ENCODE measurements at places on chromosomes 1 and 21.

DNA sequence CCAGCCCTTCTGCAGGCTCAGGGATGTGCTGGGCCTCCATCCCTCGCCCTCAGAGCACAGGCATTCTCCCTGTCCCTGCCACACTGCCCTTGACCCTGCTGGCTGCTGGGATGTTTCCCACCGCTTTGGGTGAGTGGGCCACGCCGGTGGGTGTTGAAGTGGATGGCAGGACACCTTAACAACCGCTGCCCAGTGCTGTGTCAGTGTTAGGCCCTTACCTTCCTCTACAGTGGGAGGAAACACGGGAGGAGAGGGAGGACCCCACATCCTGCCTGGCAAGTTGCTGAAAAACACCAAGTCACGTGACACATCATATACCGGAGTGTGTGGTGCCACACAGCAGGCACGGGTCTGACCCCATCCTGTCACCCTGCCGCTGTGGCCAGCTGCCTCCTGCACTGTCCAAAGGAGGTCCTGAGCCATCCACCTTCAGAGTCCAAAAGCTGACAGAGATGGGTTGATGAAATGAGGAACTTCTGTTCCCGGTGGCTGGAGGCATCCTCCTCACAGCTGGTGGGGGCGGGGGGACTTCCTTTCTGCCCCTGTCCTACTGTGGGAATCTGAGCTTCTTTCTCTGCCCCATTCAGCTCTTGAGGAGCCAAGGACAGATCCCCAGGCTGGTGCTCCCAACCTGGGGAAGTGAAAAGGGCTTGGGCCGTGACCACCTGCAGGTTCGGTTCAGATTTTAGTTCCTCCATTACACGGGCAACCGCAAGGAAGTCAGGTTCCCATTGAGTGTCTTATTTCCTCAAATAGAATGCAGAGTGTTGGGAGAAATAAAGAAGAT, 3.2 kb upstream of the THEMIS2 start:
- peak; percentile 77 for DNase-seq

DNA sequence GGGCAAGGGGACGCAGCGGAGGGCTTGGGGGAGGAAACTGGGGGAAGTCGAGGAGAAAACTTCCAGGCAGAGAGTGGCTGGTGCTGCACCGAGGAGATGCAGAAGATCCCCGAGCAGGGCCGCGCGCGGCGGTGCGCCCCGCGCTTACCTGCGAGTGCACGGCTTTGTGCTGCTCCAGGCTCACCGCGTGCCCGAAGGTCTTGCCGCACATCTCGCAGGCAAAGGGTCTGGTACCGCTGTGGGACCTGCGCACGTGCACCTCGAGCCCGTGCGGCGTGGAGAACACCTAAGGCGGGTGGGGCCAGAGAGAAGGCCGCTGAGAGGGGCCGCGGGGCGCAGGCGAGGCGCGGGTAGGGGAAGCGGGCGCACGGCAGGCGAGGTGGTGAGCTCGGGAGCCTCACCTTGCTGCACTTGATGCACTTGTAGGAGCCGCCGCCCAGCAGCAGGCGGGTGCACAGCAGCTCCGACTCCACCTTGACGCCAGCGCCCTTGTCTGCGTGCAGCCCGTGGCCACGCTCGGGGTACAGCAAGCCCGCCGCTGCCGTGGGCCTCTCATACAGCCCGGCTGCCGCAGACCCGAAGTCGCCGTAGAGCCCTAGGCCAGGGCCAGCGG, 6.4 kb downstream of the GFI1 start:
- DNase-seq: no peak

DNA sequence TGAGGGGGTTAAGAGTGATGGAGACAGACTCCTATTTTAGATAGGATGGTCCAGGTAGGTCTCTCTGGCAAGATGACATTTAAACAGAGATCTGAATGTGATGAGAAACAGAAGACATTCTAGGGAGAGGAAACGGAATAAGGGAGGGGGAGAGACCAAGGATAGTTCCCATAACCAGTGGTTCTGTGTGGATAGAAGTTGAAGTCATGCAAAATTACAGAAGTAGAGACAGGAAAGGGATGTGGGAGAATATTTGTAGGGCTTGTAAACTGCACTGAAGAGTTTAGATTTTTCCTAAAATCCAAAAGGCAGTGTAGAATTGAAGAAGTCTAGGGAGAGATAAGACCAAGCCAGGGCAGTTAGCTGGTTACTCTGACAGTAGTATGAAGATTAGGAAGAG, 200.6 kb downstream of the GRIK1 start:
- DNase-seq: no peak

DNA sequence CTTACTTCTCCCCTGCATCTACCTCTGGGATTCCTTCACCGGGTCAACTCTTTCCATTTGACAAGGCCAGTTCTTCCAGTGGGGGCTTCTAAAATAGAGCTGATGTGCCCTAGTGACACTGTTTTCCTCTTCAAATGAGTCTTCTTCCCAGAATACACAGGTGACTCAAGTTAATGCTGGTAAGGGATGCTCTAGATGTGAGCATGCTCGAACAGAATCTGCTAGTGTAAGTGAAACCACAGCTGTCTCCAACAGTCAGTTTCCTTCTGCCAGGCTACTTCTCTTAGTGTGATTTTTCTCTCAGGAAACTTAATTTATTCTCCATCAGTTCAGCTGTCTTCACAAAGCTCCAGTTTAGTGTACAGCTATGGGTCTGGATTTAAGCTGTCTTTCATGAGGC, 194.9 kb upstream of the C1orf87 start:
- DNase-seq: no peak

DNA sequence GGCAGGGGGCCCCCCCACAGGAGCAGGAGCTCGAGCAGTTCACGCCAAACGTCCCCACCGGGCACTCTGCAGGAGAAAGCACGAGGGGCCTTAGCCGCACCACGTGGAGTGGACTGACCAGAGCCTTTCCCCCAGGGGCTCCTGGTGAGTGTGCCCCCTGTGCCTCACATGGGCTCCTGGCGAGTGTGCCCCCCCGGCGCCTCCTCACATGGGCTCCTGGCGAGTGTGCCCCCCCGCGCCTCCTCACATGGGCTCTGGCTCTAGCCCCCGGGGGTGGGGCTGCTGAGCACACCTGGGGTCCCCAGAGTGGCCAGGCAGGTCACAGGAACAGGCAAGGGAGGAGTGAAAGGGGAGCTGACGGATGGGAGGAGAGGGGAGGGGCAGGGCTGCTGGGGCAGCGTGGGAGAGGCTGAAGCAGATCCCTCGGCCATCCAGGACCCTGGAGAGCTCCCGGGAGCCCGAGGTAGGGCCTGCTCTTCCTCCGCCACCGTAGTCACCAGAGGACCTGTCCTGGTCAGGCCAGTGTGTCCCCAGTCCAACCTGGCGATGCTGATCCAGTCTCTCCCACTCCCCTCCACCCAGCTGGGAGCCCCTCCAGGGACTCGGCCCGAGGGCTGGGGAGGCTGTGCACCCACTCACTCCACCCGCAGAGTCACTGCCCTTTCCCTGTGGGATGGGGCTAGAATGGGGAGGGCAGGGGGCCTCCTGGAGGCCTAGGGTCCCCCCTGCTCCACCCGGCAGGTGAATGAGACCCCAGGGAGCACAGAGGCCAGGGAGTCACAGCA, 47.6 kb downstream of the ARHGEF16 start:
- no peak for DNase-seq

DNA sequence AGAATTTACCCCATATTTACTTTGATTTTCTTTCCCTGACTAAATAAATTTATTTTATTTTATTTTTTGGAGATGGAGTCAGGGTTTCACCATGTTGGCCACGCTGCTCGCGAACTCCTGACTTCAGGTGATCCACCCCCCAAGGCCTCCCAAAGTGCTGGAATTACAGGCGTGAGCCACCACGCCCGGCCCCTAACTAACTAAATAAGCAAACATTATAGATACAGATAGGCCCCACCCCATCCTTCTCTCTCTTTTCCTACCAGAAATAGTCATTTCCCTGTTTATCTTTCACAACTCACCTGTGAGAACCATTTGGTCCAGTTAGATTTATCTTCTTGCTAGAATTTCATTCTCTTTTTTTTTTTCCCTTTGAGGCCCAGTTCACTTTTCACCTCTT, 167.3 kb downstream of the DISC1 start:
- DNase-seq: no peak

DNA sequence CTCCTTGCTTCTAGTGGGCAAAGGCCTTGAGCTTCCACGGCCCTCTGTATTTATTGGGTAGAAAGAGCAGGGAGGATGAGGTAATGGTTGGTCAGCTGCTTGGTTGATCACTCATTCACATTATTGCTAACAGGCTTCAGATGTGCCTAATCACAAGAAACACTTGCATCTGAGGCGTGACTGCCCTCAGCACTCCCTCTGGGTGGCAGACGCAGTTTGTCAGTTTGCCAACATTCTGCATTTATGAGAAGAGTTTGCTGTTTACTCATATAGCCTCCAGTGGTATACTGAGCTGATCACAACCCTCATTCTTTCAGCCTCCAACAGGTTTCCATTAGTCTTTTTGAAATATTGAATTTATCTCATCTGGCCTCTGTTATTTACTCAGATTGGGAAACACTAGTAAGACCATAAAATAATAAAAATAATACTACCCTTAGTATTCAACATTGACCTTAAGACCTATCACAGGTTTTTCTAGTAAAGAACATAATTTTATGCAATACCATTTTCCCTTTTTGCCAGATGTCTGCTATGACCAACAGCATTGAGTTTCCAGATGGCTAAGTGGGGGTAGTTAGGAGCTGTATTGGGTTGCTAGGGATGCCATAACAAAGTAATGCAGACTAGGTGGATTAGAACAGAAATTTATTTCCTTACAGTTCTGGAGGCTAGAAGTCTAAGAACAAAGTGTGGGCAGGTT, 53.3 kb downstream of the PTGFR start:
- no peak for DNase-seq

GRCh38 chr1:220113136-220113695, 19.3 kb downstream of the IARS2 start:
- peak; percentile 5 for DNase-seq

GRCh38 chr1:160844447-160845232, 18.0 kb downstream of the CD244 start:
- no peak for DNase-seq

GRCh38 chr1:115433483-115433882, 95.4 kb upstream of the NGF start:
- DNase-seq: no peak

GRCh38 chr1:41722184-41722583, 196.5 kb downstream of the HIVEP3 start:
- no peak for DNase-seq

GRCh38 chr1:58804853-58805565, 21.2 kb upstream of the JUN start:
- no peak for DNase-seq

DNA sequence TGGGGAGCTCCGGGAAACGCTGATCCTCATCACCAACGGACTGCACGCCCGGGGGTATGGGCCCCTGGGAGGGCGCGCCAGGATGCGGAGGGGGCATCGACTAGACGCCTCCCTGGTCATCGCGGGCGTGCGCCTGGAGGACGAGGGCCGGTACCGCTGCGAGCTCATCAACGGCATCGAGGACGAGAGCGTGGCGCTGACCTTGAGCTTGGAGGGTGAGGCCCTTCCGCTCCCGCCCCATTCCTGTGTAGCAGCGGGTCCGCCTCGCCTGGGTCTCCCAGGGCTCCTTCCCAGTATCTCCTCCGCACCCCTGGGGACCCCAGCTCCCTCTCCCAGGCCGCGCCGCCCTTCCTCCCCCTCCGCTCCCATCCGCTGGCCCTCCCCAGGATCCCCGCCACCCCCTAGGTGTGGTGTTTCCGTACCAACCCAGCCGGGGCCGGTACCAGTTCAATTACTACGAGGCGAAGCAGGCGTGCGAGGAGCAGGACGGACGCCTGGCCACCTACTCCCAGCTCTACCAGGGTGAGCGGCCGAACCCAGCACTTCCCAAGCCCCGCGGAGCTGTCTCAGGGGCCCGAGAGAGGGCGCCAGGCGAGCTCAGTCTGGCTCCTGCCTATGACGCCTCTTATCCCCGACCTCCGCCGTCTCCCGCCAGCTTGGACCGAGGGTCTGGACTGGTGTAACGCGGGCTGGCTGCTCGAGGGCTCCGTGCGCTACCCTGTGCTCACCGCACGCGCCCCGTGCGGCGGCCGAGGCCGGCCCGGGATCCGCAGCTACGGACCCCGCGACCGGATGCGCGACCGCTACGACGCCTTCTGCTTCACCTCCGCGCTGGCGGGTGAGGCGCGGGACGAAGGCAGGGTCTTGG, 5.0 kb downstream of the HAPLN2 start:
- DNase-seq: peak; percentile 37

GRCh38 chr1:3365523-3366125, 88.8 kb upstream of the ARHGEF16 start:
- no peak for DNase-seq

DNA sequence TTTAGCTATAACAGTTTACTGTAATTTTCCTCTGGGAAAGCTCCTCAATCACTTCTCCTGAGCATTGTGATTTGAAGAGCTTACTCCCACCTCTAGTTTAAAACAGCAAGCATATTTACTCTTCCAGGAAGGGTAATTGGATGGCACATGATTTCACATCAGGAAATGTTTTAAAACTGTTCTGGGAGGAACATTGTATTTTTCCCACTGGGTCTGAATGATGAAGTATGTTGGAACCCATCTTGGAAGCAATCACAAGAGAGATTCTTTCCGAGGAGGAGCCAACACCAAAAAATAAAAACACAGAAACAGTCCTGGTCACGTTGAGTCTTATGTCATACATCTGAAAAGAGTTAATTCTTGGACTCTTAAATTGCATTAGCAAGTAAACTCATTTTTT, 17.3 kb downstream of the MAP10 start:
- no peak for DNase-seq

DNA sequence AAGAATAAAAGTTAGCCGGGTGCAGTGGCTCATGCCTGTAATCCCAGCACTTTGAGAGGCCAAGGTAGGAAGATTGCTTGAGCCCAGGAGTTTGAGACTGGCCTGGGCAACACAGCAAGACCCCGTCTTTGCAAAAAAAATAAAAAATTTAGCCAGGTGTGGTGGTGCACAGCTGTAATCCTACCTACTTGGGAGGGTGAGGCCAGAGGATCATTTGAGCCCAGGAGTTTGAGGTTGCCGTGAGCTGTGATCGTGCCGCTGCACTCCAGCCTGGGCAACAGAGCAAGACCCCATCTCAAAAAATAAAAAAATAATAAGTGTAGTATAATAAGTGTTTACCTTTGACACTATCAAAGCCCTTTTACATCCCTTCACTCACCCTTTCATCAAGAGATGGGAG, 5.0 kb downstream of the ACTN2 start:
- no peak for DNase-seq

DNA sequence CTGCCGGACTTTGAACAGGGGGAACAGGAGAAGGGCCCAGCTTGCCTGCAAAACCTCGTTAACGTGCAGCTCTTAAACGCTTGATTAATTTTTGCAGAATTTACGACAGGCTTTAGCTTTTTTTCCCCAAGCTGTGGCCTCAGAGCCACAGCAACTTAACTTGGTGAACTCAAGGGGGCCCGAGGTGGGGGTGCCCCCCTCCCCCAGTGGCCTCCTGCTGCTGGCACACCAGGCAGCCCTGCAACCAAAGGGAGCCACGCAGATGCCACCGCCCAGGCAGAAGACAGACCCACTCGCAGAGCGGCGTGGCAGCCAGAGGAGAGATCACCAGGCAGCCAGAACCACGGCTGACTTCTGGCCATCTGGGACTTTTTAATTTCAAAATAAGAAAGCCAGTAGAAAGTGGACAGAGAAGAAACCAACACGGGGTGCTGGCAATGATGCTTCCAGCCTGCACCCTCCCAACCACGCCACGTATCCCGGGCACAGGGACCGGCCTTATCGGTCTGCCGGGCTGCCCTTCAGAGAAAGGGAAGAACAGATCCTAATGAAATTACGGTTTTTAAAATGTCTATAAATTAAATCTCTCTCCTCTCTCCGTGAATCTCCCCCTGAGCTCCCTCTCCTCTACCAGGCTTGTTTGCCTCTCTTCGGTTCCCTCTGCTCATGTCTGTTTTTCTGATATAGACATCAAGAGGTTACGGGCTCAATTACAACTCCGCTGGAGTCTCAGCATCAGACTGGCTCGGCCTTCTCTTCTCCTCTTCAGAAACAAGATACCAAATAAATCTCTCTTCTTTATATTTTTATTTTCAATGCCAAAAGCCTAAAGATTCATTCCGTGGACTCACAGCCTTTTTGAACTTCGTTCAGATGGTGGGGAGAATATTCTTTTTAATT, 6.4 kb downstream of the CASZ1 start:
- no peak for DNase-seq

Measured in CD4-positive, alpha-beta T cell treated with Interleukin-1 beta for 1 hour (primary cell).